ENCODE measurements at places on chromosomes 3 and 15.
A peak's percentile ranks its signal among the peaks of the same experiment; 100 is the strongest.

DNA sequence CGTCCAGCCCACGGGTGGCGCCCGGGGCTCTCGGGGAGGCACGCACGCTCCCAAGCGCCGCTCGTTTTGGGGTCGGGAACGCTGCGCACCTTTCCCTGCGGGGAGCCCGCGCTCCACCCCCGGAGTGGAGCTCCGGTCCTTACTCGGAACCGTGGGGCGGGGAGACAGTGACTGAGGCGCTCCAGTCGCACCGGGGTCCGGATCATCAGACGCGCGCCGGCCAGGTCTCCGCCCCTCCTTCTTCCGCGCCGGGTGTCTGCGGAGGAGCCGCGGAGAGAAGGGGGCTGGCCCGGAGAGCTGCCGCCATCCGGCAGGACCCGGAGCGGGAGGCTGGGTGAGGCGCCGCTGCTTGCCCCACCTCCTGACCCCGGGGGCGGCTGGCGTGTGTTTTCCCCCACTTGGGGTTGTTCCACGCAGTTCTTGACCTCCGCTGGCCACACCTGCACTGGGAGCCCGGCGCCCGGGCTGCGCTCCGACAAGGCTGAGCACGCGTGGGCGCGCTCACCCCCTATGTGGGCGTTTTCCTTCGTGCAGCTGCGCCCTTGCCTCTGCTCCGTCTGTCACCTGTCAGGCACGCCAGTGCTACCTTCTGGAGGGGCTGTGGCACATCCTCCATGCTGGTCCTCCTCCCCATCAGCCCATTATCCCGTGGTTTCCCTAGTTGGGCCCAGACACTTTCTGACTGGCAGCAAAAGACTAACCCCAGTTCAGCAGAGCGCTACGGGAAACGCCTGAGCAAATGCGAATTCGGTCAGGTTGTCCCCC is at the start of gene MCF2L2:
MCF2L2 (minus strand) TSS at position 173 of the 765 bp plus-strand sequence. CDS start 642 bp downstream, outside the sequence.
- DNase-seq, result peak; percentile 88

DNA sequence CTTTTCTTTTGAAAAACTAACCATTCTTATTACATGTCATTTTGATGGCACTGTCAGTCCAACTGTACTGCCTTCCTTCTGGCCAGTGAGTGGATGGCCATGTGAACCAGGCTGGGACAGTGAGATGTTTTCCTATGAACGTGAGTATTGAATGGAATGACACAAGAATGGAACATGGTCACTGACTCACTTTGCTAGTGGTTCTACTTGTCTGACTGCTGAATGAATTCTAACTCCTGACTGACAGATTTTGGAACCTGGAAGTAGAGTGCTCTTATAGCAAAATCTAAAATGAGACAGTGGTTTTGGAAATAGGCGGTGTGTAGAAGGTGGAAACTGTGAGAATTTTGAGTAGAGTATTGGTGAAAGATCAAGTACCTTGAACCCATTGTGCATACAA is 606.9 kb upstream of the KCNMB2 start:
- DNase-seq, result no peak

DNA sequence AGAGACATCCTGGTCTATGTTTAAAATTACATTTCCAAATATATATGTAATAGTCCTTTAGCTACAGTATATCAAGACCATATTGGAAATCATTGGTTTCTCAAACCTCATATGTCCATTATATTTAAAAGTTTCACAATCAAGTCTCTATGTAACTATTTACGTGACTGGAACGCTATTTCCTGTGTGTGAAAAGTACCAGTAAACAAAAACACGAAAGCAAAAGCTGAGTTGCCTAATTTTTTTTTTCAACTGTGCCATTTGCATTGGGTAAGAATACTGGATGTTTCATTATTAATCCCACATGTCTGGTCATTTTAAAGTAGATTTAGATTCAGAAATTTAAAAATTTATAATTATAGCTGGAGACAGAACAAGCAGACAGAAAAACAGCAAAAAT is 381.4 kb downstream of the TBC1D5 start:
- DNase-seq, result no peak

- DNase-seq, result no peak
Observed at GRCh38 chr3:882533-882932, 210.3 kb upstream of the CNTN6 start.

- DNase-seq, result no peak
Observed at GRCh38 chr3:14861446-14862302, 42.9 kb downstream of the FGD5 start.

- no peak for DNase-seq
Observed at GRCh38 chr15:50228866-50229265, 36.7 kb downstream of the HDC start.

- DNase-seq, result no peak
Observed at GRCh38 chr3:153901991-153902390, 219.2 kb upstream of the ARHGEF26 start.

- DNase-seq, result no peak
Observed at GRCh38 chr3:155031186-155031585, 48.9 kb upstream of the MME start.

DNA sequence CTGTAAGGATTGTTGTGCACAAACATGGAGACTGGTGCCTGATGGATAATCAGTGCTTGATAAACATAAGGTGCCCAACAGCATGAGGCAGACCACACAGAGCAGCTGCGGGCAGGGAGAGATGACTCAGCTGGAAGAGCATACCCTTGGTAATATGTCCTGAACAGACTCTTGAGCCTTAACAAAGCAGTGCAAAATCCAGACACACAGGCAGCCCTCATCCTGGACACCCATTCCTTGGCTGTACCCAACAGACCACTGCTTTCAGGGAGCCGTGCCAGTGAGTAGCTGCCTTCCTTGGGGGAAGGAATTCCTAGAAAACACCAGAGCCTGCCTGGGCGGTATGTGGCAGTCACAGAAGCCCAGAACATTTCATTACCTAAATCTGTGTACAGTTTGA is 156.2 kb downstream of the CLSTN2 start:
- no peak for DNase-seq

- no peak for DNase-seq
Observed at GRCh38 chr15:41954036-41954435, 18.3 kb downstream of the EHD4 start.

- DNase-seq, result no peak
Observed at GRCh38 chr3:7876741-7877297, 624.8 kb upstream of the LMCD1 start.

DNA sequence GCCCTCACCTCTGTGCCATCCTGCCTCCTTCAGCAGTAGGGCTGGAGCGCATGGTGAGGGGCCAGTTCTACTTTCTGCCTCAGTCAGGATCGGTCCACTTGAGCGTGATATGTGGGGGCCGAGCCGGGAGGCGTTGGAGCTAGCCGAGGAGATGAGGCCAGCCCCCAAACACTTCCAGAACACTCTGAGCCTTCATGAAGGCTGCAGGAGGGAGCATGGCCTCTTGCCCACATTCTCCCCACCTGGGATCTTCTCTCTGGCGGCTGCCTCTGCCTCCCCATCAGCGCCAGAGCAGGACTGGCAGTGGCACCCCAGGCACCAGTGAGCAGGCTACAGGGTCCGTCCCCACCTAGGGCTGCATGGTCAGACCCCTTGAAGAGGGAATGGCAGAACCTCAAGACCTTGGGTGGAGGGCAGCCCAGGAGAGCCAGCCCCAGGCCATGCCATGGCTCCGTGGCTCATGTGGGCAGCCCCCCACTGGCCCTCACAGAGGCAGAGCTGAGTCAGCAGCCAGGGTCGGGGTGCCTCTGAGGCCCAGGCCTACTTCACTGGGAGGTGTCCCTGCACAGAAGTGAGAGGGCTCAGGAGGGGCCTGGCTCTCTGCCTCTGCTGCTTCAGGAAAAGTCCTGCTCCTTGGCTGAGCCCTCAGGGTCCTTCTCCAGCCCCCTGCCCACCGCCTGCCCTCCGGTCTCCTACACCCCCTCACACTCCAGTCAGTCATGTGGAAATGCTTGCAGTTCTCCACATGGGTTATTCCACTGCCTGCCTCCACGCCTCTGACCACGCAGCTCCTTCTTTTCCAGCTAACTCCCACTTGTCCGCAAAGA is 28.1 kb upstream of the CYP11A1 start:
- DNase-seq, result no peak

GRCh38 chr3:148021381-148021780 is 612.2 kb downstream of the ZIC1 start:
- DNase-seq, result no peak

DNA sequence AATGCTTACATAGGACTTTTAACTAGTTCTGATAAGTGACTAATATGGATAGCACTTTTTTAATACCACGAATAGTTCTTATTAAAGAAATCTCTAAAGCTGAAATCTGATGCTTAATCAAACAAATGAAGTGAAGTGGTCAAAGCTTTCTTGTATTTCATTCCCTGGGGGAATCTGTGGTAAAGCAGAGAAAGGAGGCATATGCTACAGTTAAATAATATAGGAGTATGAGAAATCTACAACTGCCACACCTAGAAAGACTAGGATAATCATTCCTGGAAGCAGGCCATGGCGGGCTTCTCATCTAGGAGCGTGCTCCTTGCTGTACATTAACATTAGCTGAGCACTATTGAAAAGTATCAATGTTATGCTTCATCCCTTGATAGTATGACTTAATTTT is 835.7 kb downstream of the OTOL1 start:
- no peak for DNase-seq

DNA sequence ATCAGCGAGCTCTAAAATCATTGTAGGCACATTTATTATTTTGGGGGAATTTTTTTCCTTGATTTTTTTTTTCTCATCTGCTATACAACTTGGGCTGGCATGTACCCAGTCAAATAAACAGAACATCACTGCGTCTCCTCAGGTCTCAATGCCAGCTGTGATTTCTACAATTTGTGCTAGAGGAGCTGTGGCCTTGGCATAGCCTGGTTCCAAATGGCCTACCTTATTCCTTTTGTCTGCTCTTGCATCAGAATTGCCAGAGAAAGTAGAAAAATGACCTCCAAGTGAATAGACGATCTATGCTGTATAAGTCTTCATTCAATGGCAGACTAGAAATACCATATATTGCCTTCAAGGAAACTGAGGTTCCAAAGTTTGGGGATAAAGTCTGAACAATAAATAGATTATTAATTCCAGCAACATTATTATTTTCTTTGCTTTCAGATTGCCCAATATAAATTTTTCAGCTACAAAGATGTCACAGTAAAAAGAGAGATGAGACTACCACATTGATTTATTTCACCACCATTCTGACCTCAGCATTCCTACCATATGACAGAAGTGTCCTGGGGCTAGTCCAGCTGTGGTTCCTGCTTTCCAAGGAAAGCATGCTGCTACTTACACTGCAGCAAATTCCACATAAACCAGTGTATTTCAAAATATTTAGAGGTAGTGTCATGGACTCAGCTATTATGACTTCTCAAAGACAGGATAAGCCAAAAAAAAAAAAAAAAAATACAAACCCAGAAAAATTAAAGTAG is 493.9 kb upstream of the ZNF385D start:
- DNase-seq, result no peak

GRCh38 chr3:155001289-155002010 is 78.7 kb upstream of the MME start:
- DNase-seq, result no peak

DNA sequence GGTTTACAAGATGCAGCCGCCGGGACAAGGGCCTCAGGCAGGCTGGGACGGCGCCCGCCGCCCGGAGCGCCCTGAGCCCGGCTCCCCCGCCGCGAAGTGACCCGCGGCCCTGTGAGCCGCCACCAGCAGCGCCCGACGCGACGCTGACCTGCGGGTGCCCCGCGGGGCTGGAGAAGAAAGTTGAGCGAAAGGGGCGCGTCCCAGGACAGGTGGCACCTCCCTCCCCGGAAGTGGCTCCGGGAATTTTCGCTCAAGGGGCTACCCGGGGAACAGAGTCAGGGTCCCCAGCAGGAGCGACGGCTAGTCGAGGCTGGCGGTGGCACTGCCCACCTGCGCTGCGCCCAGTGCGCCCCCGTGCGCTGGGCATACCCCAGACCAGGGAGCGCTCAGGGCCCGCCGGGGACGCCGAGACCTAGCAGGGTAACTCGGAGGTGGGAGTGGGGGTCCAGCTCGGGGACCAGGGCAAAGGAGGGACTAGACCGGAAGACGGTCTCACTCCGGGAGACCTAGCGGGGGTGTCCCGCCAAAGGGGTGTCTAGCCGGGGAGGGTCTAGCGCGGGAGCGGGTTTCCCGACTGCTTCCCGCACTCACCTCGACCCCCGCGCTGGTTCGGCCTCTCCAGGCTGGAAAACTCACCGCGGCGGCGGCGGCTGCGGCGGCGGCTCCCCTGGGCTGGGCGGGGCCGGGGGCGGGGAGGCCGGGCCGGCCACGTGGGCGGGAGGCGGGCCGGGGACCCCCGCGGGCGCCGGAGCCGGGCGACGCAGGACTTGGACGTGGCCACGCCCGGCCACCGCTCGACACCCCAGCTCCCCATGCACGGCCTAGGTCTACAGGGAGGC is 18.4 kb downstream of the SPATA12 start:
- DNase-seq, result peak; percentile 77

- no peak for DNase-seq
Observed at GRCh38 chr3:123424321-123424998, 24.4 kb downstream of the ADCY5 start.

DNA sequence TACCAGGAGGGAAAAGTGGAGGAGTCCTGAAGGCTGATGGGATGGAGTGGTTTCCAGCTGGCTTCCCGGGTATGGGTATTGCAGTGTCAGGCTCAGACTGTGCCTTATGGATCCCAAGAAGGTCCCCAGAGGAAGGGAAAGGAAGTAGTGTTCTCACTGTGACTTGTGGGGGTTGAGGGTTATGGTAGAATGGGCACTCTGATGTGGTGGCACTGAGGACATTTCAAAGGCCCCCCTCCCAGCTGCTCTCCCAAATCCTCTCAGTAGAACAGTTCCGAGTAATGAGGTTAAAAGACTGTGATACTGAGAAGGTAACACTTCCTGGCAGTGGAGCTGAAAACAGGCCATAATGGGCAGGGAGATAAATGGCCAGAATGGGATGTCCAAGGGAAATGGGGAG is 23.1 kb upstream of the TIMP4 start:
- no peak for DNase-seq

DNA sequence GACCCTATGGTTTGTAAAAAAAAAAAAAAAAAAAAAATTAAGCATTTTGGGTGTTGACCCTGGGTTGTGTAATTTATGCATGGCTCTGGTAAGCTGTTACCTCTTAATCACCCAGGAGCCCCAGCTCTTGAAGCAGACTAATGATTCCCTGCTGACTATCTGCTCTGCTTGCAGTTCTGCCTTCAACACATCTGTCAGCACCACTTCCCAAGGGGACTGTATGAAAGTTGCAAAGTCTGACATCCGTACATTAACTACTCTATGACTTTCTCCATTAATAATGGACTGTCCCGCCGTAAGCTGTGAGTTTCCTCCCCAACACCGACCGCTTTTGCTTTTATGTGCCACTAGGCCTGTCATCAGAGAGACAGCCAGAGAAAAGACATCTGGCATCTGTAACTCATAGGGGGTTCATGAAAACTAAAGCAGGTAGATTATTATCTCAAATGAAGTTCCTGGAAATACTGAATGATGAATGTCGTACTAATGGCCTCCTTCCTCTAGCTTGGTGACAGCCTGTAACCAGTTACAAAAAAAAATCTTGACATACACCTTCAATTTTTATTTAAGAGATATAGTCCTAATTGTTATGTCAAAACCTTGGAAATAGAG is 271.5 kb downstream of the IL5RA start:
- no peak for DNase-seq

Data from GM13977 (cell line).